ENCODE measurements at places on chromosomes 5 and 9. TPM values are rescaled to one million over a fixed set of nuclear protein-coding genes. Genes with fewer than 3 reads are reported as not detected.

CTNND2 gene
- 6.5 TPM for total RNA-seq

GRCh38 chr9:34671307-34671706 is 8.8 kb upstream of the CCL27 start:
- no peak overlapping the region for H3K27ac ChIP-seq
- H3K27me3 ChIP-seq, result no peaks in the 10 kb centered on the region
- peaks cover 13% of the 10 kb centered on the region for H3K36me3 ChIP-seq
- H3K4me3 ChIP-seq, result no peak overlapping the region

DNA sequence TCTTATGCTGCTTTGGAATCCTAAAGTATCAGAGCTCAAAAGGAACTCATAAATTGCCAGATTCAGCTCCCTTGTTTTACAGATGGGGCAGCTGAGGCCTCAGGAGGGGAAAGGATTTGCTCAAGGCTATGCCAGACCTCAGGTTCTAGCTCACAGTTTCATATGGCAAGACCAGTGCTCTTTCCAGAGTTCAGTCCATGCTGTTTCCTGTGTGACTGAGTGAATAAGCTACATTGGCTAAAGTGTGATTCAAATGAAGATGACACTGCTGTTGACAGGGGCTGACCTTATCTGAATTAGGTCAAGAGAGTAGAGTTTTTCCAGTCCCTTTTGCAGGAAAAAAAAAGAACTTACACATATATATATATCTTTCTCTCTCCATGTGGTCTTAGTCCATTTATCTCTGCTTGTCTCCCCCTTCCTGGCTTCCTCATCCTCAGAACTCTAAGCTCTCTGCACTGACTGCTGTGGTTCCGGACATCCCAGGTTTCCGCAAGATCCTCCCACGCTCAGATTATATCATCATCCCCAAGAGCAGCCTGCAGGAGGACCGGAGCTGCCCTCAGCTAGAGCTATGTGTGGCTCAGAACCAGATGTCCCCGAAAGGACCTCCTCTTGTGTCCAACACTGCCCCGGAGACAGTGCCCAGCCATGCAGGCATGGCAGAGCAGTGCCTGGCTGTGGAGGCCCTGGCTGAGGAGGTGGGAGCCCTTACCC is 9.3 kb downstream of the HMGXB3 start:
- H3K27me3 ChIP-seq, result no peaks in the 10 kb centered on the region
- DNase-seq, result no peak
- no peaks in the 10 kb centered on the region for H3K4me1 ChIP-seq
- H3K4me3 ChIP-seq, result no peak overlapping the region

GRCh38 chr5:39447968-39448367 is 23.2 kb upstream of the DAB2 start:
- no peak overlapping the region for H3K27ac ChIP-seq
- H3K4me3 ChIP-seq, result no peak overlapping the region
- no peaks in the 10 kb centered on the region for H3K36me3 ChIP-seq
- DNase-seq, result no peak
- no peaks in the 10 kb centered on the region for H3K4me1 ChIP-seq

NTNG2 gene
- total RNA-seq, result 1.3 TPM

PALM2AKAP2 gene
- total RNA-seq, result 0.49 TPM

MYMK gene
- total RNA-seq, result not detected

Data from endodermal cell (in vitro differentiated cells).